Esophagus squamous epithelium (tissue), 5 donors: ENCODE measurements at places on chromosomes 2 and 18. TPM values are rescaled to one million over a fixed set of nuclear protein-coding genes. Genes with fewer than 3 reads are reported as not detected.

DNA sequence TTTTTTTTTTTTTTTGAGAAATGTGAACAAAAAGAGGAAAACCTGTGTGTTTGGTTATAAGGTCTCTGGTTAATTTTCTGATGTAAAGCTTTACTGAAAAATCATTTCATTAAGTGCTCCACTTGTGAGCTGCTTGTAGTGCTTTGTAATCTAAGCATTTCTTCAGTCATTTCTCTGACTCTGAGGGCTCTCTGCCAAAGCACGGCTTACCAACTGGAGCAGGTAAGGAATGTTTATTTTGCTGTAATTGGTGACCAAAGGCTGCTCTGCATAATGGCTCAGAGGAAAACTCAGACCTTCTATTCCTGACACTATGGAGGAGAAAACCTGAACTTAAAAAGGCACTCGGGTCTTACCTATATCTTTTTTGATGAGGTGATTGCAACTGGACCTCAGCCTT is 848.8 kb downstream of the MBD2 start:
- H3K4me1 ChIP-seq: no peaks in the 10 kb centered on the region
- no peak for DNase-seq
- H3K27ac ChIP-seq: no peak overlapping the region
- no peaks in the 10 kb centered on the region for H3K27me3 ChIP-seq
- H3K36me3 ChIP-seq: no peaks in the 10 kb centered on the region

- no peak overlapping the region for H3K4me3 ChIP-seq
- H3K27ac ChIP-seq: no peak overlapping the region
- no peak for DNase-seq
- H3K27me3 ChIP-seq: peaks cover 60% of the 10 kb centered on the region
- peaks cover 17% of the 10 kb centered on the region for H3K4me1 ChIP-seq
Observed at GRCh38 chr18:79556829-79557585, 122.6 kb upstream of the CTDP1 start.

- no peak for DNase-seq
- H3K27ac ChIP-seq: no peak overlapping the region
- no peaks in the 10 kb centered on the region for H3K4me1 ChIP-seq
- H3K36me3 ChIP-seq: no peaks in the 10 kb centered on the region
Observed at GRCh38 chr2:159201360-159202063, 85.0 kb downstream of the WDSUB1 start.

Gene C1QL2
- not detected for total RNA-seq

Gene HOXD10
- total RNA-seq: 0.38 TPM
